ENCODE measurements at places on chromosomes 2 and 18.
A peak's percentile ranks its signal among the peaks of the same experiment; 100 is the strongest.

DNA sequence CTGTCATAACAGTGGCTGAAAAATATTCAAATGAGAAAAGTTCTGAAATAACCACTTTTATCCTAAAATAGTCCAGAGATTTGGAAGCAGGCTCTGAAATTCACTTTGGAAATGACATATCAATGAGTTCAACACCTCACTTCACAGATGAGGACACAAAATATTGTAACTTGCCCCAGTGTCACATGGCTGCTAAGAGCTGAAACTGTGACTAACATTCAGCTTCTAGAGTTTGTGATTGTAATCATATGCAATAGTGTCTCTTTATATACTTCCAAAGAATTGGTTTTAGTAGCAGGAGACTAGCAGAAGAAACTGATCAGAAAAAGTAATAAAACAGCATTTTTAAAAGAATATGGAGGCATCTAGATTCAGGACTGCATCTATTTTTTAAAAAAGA is 52.1 kb downstream of the SFT2D3 start:
- DNase-seq = no peak

- no peak for DNase-seq
These were observed 310.8 kb downstream of the GALR1 start for GRCh38 chr18:77560341-77560992.

DNA sequence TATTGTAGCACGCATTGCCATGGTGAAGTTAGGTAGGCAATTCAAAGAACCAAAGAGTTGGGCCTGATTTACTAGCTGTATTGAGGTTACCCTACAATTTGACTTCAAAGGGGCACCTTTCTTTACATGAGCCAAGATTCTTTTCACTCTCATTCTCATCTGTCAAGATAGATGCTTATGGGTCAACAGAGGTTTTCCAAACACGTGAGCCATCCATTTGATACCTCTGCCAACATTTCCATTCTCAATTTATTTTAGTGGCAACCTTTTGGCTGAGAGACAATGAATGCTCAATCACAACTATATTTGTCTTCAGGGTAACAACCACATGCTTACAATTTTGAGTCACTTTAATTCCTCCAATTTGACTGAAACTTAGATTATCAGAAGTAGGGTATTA is 370.6 kb upstream of the CDH20 start:
- no peak for DNase-seq

DNA sequence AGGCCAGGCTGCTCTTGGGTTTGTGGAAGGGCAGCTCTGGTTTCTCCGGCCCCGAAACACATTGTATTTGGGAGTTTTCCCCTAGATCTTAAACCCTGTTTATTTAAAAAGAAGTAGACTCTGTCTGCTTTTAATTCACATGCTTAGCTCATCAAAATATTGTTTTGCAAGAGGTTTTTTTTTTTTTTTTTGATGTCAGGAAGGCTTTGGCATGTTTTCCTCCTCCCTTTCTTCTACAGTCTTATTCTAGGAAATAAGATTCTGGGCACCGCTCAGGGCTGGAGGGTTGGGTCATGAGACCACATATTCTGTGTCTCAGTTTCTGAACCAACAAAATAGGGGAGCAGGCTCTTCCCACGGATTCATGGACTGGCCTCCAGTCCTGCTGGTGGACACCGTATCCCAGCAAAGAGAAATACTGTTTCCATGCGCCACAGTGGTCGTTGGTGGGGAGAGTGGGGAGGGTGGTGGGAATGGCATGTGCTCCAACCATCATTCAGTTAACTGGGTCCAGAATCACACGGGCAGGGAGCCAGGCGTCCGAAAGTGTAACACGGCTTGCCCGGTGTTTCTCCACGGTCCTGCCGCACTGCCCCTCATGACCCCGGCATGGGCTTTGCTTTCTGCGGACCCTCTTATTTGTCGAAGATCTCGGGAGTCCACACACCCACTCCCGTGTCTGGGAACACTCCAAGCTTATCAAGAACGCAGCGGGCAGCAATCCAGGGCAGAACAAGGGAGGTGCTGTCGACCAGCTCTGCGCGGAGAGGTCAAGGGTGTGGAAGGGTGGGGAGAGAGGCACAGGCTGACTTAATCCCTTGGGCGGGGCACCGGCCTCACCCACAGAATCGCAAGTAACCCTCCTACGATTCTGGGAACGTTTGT is 176.7 kb downstream of the GLI2 start:
- DNase-seq = no peak

DNA sequence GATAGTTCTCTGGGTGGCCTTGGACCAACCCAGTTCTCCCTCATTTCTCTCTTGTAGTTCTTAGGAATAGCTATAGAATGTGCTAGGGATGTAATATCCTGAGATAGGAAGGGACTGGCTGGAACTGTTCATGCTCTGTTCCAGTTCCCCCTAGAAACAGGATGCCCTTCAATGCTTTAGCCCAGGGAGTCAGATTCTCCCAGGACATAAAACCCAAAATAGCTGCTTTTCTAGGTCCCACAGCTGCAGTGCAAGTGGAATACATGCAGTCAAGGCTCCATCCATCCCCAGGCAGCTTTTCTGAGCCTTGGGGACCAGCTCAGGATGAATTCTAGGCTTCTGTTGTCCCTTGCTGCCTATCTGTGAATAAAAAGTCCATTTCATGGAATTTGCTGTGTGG is 257.3 kb upstream of the CTAGE1 start:
- DNase-seq = no peak

GRCh38 chr2:45794134-45794617 is 142.7 kb downstream of the PRKCE start:
- DNase-seq = no peak

GRCh38 chr18:24364177-24364576 is 33.4 kb downstream of the OSBPL1A start:
- DNase-seq = no peak

DNA sequence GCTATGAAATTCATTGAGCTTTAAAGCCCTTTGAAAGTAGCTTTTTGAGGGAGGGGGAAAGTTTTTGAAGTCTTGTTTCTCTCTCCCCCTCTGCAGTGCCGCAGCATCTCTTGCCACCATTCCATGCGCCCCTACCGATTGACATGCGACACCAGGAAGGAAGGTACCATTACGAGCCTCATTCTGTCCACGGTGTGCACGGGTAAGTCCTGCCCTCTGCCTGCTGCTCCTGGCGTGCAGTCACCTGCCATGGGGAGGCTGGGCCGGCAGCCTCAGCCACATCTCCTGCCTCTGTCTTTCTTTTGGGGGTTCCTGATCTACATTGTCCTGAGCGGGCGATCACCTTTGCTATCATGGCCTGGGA is 191.6 kb downstream of the GLI2 start:
- no peak for DNase-seq

DNA sequence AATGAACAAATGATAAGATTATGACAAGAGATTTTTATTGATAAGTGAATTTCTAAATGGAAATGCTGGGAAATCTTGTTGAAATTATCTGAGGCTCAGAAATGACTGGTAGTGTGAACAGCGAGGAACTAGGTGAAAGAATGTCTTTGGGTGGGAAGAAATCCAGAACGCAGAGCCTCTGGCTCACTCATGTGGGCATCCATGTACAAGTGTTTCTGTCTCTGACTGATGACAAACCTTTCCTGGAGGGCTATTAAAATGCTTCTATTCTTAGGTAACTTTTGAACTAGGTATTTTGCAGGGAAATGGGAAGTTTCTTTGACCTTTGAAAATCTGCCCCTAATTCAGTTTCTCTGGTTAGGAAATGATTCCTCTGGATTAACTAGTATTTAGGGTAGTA is 598.6 kb downstream of the SLC4A3 start:
- DNase-seq = no peak

GRCh38 chr18:8841781-8842485 is 136.6 kb downstream of the MTCL1 start:
- no peak for DNase-seq

DNA sequence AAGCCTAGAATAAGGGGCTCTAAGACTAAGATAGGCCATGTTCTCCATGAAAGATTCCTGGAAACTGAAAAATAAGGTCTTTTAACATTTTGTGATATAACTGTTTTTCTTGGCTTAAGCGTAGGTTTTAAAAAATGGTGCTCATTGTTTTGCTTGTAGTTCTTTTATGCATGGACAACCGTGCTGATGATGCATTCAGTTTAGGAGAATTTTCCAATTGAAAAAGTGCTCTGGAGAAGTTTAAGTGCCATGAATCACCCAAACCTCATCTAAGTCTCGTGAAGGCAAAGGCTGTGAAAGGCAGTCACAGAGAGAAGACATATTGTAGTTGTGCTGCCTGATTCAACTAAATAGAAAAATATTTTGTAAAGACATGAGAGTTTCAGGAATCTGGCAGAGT is 111.8 kb upstream of the GAREM1 start:
- no peak for DNase-seq

- DNase-seq = no peak
These were observed 38.3 kb upstream of the NRP2 start for GRCh38 chr2:205644018-205644417.

DNA sequence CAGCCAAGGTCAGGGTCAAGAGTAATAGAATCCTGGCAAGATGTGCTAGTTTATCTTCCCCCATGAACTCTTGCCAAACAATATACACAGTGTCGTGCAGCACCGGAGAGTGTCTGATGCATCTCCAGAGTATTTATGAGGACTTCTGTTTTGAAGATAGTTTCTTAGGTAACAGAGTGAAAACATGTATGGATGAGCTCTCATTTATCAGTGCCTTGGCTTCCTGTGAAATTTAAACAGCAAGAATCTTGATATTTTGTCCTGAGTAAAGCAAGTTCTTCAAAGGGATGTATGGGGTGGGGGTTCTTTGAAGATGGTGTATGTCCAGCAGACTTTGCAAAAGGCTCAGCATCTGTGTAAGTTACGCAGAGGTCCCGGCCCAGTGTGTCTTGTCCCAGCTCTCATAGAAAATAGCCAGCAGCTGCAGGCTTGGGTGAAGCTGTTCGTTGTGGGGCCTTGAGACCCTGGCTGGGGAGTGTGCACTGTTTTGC is 361.0 kb upstream of the NT5C1B start:
- no peak for DNase-seq

- DNase-seq = no peak
These were observed 1.7 kb upstream of the SLC25A12 start for GRCh38 chr2:171895786-171896185.

- peak; percentile 61 for DNase-seq
These were observed 308.5 kb downstream of the NOL4 start for GRCh38 chr18:33916200-33916599.

- no peak for DNase-seq
These were observed 65.6 kb upstream of the CD302 start for GRCh38 chr2:159863526-159864160.

Data from D341Med (cell line).